ENCODE measurements at places on chromosomes 12 and 14.
A peak's percentile ranks its signal among the peaks of the same experiment; 100 is the strongest.

DNA sequence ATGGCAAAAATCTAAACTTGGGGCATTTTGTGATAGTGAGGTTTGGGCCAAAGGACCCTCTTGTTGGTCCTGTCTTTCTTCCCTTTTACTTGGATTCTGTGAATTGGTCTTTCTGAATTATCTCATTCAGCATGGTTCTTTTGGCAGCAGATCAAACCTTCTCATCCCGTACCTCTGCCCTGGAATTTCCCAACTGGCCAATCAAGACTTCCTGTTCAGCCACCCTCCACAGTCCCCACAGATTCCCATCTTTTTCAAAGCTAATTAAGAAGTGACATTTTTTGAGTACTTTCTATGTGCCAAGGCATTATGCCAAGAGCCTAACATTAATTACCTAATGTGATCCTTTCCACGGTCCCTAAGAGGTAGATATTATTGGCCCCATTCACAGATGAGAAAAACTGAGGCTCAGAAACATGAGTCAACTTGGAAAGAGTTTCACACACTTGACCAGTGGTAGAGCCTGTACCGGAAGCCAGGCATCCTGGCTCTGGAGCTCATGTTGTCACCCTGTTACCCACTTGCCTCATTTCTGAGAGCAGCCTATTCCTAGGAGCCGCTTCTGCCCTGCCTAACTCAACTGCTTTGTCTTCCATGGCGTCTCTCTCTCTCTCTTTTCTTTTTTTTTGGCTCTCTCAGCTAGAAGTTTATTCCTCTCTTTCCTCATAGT is 135.9 kb downstream of the C12orf75 start:
- no peak for DNase-seq

GRCh38 chr12:131675126-131676080 is 35.5 kb upstream of the SFSWAP start:
- no peak for DNase-seq

- no peak for DNase-seq
Observed at GRCh38 chr14:38410442-38410841, 154.5 kb upstream of the CLEC14A start.

DNA sequence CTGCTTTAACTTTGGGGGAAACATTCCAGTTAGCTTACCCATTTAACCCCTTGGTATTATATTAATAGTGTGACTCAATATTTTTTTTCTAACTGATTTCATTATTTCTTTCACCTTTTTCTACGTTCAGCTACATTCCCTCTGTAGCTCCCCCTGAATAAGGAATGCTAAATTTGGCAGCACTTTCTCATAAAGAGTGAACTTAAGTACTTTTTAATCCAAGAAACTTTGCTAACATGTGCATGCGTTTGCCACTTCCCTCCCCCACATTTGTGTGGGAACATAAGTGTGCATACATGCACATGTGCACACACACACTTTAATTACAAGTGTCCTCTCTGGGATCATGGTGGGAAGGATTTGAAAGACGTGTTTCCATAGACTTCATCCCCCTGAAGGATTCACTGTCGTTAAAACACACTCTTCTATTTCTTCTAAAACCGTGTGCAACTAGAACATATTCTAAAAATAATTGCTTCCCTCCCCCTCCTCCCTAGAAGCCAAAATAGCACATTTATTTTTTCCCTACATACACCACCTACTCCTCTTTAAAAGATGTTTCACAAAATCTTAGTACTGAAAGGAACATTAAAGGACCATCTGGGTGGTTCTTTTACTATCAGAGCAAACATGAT is 142.6 kb downstream of the PPM1H start:
- no peak for DNase-seq

DNA sequence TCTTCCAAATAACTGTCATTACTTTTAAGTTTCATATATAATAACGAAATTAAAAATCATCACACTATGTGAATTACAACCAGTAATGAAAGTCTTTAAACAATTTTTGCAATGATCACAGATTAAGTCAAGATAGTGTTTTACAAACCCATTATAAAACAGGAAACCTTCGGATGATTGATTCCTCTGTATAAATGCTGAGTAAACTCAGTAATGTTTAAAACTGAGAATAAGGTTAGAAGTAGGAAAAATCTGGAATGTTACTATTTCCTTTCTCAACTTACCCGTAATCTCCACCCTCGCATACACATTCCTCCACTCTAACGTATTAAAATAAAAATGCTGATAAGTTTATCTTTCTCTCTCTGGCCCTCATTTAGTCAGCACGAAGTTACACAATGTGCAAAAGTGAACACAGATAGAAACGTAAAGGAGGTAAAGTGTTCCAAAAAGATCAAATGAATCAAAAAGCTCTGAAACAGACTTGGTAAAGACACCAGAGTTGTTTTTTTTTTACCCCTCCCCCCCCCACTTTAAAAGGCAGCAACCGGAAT is 1.6 kb downstream of the ZFC3H1 start:
- no peak for DNase-seq

GRCh38 chr12:98725476-98726247 is 80.6 kb downstream of the APAF1 start:
- DNase-seq = no peak

GRCh38 chr12:68788554-68789143 is 19.3 kb upstream of the MDM2 start:
- DNase-seq = no peak

- DNase-seq = no peak
Observed at GRCh38 chr14:61754627-61755381, 7.4 kb upstream of the SNAPC1 start.

DNA sequence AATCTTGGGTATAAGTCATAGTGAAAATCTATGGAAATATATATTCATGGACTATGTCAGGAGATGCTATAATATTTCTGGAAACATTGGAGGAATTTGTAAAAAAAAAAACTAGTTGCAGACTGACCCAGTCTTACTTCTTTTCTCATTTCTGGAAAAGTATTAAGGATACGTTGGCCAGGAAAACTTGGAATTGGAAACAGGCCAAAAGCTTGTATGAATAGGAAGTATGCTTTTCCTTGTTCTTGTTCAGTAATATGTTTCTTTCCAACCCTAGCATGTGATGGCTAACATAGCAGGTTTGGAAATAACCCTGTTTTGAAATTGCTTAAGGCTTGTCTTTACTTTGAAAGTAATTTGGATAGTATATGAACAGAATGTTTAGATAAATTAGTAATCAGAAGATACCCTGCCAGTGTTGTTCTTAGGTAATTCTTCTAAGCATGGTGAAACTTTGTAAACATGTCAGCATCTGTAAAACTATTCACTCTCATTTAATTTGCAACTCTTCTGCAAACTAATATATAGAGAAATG is 316.2 kb downstream of the NPAS3 start:
- DNase-seq = no peak

- no peak for DNase-seq
Observed at GRCh38 chr12:124411281-124411878, 116.5 kb downstream of the RFLNA start.

- DNase-seq = no peak
Observed at GRCh38 chr12:95538656-95539055, 12.6 kb downstream of the USP44 start.

DNA sequence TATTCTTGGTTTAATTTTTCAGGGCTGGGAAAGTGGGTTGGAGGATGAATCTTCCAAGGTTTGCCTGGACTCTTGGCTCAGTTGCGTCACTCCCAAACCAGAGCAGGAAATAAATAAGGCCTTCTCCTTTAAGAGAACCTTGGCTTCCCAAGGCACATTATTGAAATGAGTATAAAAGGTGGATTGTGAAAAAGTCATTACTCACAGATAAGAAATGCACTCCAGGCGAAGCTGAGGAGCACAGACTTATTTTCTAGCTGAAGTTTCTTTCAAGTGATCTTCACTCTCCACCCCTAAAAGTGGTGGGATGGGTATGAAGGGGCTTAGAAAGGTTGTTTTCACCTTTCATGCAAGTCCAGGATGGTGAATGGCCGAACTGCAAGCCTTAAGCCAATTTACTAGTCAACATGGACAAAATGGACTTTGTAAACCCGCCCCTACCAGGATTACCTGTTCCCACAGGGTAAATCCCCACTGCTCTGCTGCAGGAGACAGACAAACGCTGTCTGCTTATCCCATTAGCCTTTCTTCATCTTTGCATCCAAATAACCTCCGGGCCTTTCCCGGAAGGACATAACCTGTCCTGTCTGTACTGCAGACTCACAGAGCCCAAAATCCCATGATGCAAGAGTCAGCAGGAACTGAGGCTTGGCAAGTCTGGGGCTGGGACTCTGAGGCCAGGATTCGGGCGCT is 207.6 kb downstream of the BCL11B start:
- no peak for DNase-seq

- DNase-seq = no peak
Observed at GRCh38 chr12:93645702-93646101, 31.5 kb upstream of the CRADD start.

GRCh38 chr14:42002141-42002540 is 395.5 kb downstream of the LRFN5 start:
- DNase-seq = no peak

GRCh38 chr12:11731042-11731357 is 81.5 kb downstream of the ETV6 start:
- no peak for DNase-seq

DNA sequence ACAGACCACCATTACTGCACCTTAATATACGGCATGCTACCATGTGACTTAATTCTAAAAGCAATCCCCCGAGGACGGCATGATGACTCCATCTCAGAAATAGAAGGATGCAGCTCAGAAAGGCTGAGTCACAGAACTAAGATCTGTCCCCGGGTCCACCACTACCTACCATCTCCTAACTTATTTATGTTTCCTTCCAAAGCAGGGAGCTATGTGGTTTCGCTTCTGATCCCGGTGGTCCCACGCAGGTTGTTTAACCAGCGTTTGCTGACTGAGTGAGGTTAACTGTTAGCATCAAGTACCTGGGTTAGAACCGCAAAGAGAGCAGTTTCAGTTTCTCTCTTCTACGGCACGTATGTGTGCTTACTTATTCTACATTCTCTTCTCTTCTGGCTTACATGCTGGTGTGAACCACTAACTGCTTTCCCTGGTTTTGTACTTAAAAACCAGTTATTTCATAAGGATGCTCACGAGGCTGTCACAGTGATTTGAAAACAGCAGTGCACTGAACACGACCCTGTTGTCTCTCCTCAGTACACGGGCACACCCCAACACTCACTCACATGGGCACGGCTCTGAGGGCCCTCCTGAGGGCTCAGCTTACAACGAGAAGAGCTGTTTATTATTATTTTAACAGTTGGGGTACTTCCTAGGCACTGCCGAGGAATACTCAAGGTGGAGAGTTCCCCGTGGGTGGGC is 66.7 kb downstream of the CCDC88C start:
- no peak for DNase-seq

GRCh38 chr12:108182096-108182495 is 53.0 kb downstream of the WSCD2 start:
- DNase-seq = no peak

DNA sequence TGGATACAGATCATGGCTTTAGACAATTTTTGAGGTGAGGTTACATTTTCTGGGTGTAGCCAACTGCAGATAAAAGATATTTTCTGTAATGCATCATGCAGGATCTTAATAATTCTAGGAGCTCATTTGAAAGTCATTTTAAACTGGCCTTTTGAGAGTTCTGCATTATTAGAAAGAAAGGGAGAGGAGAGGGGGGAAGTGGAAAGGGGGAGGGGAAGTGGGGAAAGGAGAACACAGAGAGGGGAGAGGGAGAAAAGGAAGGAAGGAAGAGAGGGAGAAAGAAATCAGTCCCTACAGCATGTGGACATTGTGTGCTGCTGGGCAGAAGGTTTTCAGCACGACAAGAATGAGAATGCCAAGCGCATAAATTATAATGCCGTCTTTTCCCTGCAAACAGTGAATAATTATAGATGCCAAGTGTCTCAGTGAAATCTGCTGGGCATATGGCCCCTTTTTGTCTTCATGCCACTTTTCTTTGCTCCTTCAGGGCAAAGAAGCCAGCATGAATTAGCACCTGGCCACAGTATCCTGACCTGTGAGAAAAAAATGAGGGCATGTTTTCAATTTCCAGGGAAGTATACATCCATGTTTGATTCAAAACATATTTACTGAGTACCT is 22.7 kb upstream of the PPP2R5C start:
- DNase-seq = no peak

DNA sequence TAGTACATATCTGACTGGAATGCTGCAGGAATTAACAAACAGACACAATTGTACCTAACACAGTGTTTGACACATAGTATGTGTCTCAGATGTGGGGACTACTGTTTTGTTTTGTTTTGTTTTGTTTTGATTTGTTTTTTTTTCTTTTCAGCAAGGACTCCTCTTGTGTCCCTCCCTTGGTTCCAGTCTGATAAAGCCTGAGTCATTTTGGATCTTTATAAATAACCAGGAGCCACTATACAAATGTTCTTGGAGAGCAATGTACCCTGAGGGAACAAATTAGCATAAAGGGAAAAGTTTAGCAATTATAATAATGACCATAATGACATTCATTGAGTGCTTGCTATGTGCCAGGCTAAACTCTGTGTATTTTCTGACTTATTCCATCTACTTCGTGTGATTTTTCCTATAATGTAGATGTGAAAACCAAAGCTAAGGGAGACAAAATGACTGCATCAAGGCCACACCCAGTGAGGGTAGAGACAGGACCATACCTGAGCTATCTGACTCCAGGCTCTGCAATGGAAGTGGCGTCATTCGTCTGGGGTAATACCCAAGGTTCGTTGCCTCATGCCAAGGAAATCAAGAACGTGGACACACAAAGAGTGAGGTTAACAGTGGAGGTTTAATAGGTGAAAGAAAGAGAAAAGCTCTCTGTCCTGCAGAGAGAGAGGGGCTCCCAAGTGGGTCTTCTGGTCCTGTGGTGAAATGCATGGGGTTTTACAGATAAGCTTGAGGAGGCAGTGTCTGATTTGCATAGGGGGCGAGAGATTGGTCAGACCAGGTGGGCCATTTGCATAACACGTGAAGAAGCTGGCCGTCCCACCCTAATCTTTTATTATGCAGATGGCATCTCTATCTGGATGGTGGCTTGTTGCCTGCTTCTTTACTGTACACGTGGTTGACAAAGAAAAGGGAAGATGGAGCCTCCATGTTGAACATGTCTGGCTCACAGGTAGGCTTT is 285.5 kb upstream of the SFSWAP start:
- peak; percentile 15 for DNase-seq

DNA sequence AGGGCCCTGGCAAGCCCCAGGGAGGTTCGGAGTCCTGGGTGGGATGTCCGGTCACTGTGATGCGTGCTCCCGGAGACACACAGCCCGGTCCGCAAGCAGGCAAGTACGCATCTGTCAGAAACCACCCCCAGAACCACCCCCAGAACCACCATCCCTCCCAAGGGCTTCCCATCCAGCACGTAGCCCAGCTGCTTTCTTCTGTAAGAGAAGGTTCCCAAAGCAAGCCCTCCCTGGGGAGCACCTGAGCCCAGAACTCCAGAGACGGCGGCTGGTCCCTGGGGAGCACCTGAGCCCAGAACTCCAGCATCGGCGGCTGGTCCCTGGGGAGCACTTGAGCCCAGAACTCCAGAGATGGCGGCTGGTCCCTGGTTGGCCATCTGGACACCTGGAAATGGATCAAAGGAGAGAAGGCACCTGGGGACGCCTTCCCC is 2.6 kb upstream of the FBRSL1 start:
- DNase-seq = no peak

- no peak for DNase-seq
Observed at GRCh38 chr14:57748279-57748678, 117.6 kb downstream of the SLC35F4 start.

Data from NCI-H526 treated with DMSO at 0.1 percent for 48 hours (cell line).